ENCODE measurements at places on chromosomes 7 and 10.

DNA sequence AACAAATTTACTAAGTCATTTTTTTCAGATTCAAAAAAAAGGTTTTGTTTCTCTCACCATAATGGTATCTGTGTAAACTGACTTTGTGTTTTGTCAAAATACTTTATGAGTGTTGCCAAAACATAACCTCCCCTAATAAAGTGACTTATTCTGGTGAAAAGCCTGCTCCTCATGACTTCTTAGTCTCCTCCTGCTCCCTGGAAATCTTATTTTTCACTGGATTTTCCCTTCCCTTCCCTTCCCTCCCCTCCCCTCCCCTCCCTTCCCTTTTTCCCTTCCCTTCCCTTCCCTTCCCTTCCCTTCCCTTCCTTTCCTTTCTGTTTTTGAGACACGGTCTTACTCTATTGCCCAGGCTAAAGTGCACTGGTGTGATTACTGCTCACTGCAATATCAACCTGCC is 650.1 kb upstream of the GHITM start:
- no peak for DNase-seq

DNA sequence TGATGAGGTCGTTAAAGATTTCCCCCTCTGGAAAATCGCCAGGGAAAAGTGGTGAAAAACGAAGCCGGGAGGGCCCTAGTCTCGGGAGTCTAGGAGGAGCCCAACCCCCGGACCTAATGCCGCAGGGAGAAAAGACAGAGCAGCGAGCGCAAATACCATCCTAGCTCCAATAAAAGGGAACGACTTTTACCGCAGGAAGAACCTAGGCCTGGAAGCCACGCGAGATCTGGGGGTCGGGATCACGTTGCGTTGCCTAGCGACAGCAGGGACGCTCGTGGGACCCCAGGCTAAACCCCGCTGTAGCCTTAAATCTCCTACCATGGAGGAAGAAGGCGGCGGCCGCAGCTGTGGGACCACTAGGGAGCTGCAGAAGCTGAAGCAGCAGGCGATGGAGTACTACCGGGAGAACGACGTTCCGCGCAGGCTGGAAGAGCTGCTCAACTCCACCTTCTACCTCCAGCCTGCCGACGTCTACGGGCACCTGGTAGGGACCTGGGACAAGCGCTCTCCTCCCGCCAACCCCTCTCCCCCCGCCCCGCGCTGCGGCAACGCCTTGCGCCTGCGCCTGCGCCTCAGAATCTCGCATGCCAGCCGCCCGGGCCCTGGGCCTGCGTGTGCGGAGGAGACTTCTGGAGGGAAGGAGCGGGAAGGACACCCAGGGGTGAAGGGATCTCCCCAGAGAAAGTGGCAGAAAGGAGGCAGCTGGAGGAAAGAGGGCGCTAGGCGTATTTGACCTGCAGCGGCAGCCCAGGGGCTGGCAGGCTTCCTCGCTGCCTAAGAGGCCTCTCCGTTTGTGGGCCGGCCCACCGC is at the start of gene ENO4:
Gene ENO4 (plus strand): TSS at position 252 of the 810 bp plus-strand sequence. CDS start 68 bp downstream, at position 320.
- peak; percentile 82 for DNase-seq

- no peak for DNase-seq
Measured at GRCh38 chr10:42992156-42992956, 84.5 kb upstream of the RET start.

- DNase-seq, result no peak
Measured at GRCh38 chr10:128028508-128029289, 97.5 kb downstream of the MKI67 start.

DNA sequence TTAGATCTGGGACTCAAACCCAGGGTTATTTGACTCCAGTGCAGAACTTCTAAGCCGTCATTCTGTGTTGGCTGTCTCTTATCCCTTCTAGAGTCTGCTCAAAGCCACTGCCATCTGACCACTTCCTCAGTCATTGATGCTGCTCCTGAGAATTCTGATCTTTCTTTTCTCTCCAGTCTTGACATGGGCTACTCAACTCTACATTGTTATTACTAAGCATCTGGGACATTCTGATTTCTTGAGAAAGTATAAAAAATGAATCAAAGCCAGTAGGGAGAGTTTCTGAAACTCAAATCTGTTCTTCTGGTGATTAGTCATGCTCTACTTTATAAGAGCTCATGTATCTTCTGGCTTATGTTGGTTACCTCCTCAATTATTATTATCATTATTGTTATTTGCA is 48.7 kb downstream of the ANK3 start:
- DNase-seq, result no peak

GRCh38 chr10:126315494-126316177 is 72.6 kb downstream of the ADAM12 start:
- DNase-seq, result peak; percentile 39

DNA sequence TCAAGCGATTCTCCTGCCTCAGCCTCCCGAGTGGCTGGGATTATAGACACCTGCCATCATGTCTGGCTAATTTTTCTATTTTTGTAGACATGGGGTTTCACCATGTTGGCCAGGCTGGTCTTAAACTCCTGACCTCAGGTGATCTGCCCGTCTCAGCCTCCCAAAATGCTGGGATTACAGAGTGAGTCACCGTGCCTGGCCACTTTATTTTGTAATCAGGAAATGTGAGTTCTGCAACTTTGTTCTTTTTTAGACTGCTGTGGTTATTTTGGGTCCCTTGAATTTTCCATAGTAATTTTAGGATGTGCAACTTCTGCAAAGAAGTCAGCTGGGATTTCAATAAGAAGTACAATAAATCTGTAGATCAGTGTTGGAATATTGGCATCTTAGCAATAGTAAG is 96.8 kb downstream of the CYTH3 start:
- DNase-seq, result peak; percentile 22

DNA sequence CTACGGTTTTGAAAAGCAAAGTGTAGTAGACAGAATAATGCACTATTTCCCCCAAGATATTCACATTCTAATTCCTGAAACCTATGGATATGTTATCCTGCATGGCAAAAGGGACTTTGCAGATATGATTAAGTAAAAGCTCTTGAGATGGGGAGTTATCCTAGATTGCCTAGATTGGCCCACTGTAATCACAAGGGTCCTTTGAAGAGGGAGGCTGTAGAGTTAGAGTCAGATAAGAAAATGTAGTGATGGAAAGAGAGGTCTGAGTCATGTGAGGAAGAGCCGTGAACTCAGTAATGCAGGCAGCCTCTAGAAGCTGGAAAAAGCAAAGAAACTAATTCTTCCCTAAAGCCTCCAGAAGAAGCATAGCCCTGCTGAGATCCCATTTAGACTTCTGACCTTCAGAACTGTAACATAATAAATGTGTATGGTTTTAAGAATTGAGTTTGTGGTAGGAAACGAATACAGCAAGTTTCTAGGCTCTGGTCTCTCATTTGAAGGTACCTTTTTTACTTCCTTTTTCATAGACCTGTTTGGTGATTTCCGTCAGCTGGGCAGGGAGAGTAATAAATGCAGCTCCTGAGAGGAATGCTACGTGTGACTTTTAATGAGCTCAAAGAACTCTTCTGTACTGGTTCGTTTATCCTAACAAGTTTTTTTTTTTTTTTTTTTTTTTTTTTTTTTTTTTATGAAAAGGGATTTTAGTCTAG is 41.9 kb upstream of the NXPH1 start:
- DNase-seq, result no peak

DNA sequence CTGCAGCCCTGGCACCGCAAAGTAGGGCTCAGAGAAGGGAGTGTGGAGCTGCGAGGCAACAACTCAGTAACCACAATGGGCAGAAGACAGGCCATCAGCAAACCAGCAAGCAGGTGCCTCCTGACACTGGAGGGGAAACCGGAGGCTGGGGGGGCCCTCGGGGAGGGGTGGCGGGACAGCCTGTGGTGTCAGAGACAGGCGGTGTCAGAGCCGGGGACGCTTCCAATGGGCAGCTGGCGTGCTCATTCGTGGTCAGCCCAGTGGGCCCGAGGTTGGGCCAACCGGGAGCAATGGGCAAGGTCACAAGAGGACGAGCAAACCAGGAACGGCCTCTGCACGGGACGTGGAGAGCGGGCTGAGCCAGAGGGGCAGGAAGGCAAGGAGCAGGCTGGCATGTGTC is 158.1 kb downstream of the MAD1L1 start:
- DNase-seq, result no peak

DNA sequence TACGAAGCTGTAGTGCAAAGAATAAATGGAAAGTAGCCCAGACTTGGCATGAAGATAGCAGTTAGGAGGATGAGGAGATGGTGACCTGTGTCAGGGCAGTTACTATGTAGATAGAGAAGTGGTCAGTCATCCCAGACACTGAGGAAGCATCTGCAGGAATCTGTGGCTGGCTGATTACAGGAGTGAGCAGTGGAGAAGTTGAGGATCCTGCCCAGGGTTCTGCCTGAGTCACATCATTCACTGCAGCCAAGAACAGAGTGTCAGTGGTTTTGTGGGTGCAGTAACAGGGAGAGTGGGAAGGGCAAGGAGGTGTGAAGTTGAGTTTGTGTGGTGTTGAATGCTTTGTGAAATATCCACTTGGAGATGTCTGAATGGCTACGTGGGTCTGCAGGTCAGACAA is 676.4 kb upstream of the NRP1 start:
- DNase-seq, result no peak

GRCh38 chr10:75400163-75400770 is 1.3 kb downstream of the ZNF503 start:
- no peak for DNase-seq

DNA sequence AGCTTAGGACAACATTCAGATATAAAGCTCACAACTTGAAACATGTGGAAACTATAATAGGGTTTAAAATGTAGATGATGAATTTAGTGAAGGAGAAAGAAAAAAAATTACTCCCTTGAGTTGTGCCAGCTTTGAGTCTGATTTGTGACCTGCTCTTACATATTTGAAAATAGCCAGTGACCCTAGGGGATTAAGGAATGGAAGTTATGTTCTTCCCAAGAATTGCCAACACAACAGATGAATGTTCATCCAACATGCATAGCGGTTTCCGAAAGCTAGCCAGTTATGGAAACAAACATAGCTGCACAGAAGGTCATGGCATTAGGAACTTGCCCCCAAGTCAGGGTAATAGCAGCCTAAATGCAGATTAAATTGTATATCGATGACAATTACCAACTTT is 10.8 kb downstream of the TMEM196 start:
- no peak for DNase-seq

GRCh38 chr10:91194497-91195179 is 25.8 kb upstream of the PCGF5 start:
- DNase-seq, result peak; percentile 58

DNA sequence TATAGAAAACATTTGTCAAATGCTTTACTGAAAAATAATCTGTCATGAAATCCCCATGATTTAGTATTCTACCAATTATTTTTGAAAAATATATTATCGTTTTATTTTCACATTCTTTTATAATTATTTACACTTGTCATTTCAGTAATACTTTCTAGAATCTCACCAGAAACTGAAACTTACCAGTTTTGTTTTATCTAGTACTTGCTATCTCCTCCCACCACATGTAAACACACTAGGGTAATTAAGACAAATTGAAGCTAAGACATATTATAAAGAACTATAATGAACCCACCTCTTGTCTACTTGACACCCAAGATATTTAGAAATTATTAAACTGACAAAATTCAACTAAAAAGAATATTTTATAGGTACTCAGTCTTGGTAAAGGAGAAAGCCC is 51.5 kb upstream of the GRM3 start:
- DNase-seq, result no peak

- DNase-seq, result no peak
Measured at GRCh38 chr10:109737626-109738025, 185.7 kb downstream of the XPNPEP1 start.

- no peak for DNase-seq
Measured at GRCh38 chr10:92727550-92727949, 37.8 kb downstream of the HHEX start.

GRCh38 chr10:91887272-91888076 is 21.8 kb downstream of the FGFBP3 start:
- no peak for DNase-seq

- DNase-seq, result no peak
Measured at GRCh38 chr7:85840554-85840953, 653.7 kb upstream of the SEMA3D start.

DNA sequence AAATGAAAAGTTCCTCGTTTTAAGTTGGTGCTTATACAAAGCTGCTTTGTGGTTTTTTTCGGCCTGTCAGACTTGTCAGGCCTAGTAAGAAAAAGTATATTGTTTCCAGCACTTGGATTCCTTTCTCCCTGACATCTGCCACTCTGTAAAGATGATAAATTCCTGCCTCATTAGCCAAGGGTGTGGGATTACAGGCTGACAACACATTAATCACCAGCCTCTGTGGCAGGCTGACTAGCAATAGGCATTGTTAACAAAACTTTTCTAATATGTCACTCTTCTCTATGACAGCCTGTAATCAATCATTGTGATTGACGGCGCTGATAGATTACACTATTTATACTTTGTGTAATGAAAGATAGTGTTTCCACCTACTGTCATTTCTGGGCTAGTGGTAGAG is 682.5 kb downstream of the LRMDA start:
- peak; percentile 49 for DNase-seq

GRCh38 chr7:158568974-158569857 is 18.4 kb downstream of the PTPRN2 start:
- DNase-seq, result no peak

DNA sequence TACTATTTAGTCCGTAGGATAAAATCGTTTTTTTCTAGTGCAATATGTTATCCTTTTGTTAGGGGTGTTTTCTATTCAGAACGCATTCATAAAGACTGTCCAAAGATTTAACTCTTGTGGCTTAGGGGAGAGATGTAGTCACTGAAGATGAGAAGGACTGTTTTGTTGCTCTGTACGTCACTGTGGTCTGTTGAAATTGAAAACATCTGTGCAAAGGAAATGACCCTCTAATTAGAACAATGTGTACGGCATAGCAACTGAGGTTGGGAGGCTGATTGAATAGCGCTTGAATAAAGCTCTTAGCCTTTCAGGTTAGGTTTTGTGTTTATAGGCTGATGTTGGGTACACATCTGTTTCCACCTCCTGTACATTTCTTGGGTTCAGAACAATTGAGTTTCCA is 453.4 kb upstream of the AKR1E2 start:
- peak; percentile 99 for DNase-seq

GRCh38 chr10:21399392-21400035 is 126.0 kb downstream of the SKIDA1 start:
- DNase-seq, result peak; percentile 99

- DNase-seq, result peak; percentile 88
Measured at GRCh38 chr10:91349381-91349780, 60.8 kb upstream of the HECTD2 start.

GRCh38 chr10:30865141-30865926 is 166.3 kb downstream of the ZNF438 start:
- peak; percentile 11 for DNase-seq

- no peak for DNase-seq
Measured at GRCh38 chr7:122306320-122307227, 2.0 kb upstream of the FEZF1 start.

DNA sequence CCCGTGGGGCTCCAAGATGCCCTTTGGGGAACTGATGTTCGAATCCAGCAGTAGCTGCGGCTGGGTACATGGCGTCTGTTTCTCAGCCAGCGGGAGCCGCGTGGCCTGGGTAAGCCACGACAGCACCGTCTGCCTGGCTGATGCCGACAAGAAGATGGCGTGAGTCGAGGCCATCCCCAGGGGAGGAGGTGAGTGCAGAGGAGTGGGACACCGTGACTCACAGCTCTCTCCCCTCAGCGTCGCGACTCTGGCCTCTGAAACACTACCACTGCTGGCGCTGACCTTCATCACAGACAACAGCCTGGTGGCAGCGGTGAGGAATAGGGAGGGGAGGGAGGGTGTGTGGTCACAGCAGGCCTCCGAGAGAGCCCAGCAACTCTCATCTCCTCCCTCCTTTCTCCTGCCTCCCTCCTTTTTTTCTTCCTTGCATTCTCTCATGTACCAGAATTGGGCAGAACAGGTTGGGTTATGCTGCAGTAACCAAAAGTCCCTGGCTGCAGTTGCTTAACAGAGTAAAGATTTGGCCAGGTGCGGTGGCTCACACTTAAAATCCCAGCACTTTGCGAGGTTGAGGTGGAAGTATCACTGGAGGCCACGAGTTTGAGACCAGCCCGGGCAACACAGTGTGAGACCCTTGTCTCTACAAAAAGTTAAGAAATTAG is 16.5 kb downstream of the ARPC1B start:
- DNase-seq, result no peak

Data from fibroblast of skin of left quadriceps (primary cell).